Coronary artery (tissue), 2 donors: ENCODE measurements at places on chromosomes 3 and 15.

DNA sequence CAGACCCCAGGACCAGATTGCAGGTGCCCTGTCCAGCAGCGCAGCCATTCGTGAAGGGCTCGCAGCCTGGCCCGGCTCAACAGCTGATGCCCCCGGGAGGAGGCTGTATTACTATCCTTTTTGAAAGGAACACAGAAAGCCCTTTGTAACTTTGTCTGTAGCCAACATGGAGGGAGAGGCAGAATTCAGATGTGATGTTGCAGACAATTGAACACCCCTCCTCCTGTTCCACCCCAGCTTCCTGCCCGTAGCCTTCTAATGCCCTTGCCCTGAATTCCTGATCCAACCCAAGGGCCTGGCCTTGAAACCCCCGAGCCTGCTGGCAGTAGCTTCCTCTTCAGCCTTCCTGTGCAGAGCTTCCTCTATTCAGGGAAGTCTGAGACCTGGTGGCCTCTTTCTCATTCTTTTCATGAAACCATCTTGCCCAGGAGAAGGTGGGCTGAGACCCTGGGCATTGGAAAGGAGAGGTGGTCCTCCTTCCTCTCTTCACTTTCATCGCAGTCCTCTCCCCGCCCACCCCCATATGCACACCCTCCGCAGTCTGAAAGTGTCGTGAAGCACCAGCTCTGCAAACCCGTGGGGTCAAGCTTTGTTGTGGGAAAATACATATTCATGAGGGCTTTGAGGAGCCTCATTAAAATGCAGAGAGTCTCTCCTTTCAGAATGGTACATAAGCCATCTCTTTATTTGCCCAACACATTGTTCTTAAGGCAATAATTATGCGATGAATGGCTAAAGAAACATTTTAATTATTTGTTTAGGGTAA lies 109.2 kb downstream of the APBA2 start:
- no peak for DNase-seq

- DNase-seq, result no peak
Observed at GRCh38 chr15:100224206-100225185, 117.3 kb downstream of the ADAMTS17 start.

DNA sequence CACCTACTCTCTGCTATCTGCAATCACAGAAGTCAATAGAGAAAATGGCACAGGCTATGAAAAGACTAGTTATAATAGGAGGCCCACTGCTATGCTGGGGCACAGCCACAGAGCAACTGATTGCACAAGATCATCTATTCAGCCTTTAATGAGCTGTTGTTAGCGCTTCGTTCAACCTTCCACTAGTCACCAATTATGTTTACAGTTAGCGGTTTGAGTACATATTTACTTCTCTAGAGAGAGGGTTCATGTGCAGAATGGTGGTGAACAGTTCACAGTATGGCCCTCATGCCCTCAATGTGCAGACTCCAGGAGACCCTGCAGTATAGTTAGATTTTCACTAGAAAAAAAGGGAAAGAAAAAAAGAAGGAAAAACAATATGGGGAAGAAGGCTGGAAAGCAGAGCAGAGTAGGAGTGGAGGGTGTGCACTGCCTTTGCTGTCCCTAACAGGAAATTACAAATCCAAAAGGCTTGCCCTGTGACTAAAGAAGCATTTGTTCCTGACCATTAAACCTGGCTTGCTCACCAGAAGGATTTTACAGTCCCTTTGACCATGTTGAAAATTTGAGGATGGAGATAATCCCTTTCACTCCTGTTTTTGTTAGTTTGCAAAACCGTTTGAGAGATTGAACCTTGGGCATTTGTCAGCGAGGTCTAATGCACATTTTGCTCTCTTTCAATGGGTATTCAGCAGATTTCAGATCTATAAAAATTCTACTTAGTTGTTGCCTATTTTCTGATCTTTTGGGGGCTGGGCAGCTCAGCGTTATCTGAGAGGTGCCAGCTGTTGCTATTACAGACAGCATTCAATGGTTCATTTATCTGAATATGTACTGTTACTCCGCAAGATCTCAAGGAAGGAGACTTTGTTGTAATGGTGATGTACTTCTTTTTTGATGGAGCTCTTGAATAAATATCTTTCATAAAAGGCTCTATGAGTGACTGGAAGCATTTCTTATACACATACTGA lies 296.1 kb downstream of the LSAMP start:
- no peak for DNase-seq

- peak; percentile 80 for DNase-seq
Observed at GRCh38 chr3:62119139-62119538, 254.2 kb downstream of the FEZF2 start.
